Mucosa of descending colon (tissue), 3 donors: ENCODE measurements at places on chromosomes 1 and 21. TPM values are rescaled to one million over a fixed set of nuclear protein-coding genes. Genes with fewer than 3 reads are reported as not detected.

DNA sequence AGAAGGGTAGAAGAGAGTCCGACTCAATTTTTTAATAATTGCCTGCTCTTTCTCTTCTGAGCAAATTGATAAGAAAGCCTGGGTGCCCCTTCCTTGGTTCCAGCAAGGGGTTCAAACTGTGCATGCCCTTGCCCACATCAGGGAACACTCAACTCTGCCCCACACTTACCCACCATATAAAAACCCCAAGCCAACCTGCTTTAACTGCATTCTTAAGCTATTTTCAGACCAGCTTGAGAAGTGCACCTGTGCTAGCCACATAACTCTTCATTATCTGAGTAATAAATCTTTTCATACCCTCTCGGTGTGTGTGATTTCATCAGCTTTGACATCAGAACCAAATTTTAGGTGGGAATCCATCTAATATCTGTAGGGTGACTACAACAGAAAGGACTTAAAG lies 509.6 kb downstream of the MRPL39 start:
- DNase-seq, result no peak

The LCE1F gene
- not detected for total RNA-seq

The SLC16A4 gene
- total RNA-seq, result 1.8 TPM

The UMODL1 gene
- total RNA-seq, result 0.16 TPM

DNA sequence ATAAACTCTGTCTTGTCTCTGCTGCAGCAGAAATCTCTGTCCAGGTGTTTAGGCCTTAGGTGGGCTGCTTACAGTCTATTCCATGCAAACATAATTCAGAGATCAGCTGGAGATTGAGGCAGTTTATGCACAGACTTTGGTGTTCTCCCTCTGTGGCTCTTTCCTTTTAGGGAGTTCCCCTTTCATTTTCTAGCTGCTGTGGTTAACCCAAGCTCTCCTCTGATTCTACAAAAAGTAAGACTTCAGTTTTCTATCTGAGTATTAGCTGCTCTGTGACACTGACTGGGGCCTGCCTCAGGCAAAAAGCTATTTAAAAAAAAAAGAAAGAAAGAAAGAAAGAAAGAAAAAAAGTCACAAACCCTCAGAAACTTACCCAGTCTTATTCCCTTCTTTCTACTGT lies 211.1 kb downstream of the CAMTA1 start:
- DNase-seq, result no peak

GRCh38 chr21:45335151-45335760 lies 47.6 kb upstream of the POFUT2 start:
- DNase-seq, result no peak

The WDR3 gene
- total RNA-seq, result 13.3 TPM

The FAM76A gene
- 14.0 TPM for total RNA-seq

- peak; percentile 65 for DNase-seq
These were observed 775 bp upstream of the AIM2 start for GRCh38 chr1:159077120-159077961.

- DNase-seq, result no peak
These were observed 195.4 kb upstream of the RUNX1 start for GRCh38 chr21:35244514-35244913.

The SHISAL2A gene
- total RNA-seq, result 0.72 TPM

DNA sequence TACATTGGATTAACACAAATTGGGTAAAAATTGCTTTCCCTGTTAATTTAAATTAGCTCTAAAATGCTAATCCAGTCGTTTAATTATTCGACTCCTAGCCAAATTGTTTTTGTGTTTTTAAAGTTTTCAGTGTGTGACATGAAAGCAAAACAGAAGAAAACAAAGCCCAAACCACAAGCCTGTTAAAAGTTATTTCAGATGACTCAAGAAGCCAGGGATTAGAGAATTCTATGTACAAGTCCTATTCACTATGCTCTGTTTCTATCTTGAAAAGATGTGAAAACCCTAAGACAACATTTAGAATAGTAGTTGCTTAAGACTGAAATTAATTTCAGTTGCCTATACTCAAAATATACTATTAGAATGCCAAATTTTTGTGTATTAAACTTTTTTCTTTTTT lies 294.8 kb upstream of the ADAMTS5 start:
- DNase-seq, result no peak

GRCh38 chr1:41773144-41773591 lies 145.6 kb downstream of the HIVEP3 start:
- no peak for DNase-seq

The SYTL1 gene
- 9.7 TPM for total RNA-seq

DNA sequence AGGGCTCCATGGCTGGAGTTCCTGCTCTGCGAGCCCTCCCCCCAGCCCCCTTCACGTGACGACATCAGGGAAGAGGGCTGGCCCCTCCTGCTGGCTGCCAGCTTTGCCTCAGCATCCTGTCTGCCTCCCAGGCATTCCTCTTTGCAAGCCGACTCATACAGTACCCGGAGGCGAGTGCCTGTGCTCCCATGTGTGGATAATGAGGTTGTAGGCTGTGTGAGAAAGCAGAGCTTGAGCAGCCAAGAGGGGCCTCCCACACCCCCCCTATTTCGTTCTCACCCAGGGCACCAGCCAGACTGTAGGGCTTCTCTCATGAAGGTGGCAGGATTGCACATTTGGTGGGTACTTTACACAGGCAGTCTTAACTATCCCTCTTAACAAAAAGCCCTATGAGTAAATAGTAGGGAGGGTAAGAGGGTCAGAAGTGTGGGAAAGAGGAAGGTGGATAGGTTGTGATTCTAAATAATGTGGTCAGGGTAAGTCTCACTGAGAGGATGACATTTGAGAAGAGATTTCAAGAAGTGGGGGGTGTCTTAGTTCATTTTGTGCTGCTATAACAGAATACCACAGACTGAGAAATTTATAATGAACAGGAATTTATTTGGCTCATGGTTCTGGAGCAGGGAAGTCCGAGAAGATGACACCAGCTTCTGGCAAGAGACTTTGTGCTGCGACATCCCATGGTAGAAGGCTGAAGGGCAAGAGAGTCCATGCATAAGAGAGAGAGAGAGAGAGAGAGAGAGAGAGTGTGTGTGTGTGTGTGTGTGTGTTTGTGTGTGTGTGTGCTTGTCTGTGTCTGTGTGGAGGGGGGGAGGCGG lies 113.5 kb downstream of the OMA1 start:
- no peak for DNase-seq

DNA sequence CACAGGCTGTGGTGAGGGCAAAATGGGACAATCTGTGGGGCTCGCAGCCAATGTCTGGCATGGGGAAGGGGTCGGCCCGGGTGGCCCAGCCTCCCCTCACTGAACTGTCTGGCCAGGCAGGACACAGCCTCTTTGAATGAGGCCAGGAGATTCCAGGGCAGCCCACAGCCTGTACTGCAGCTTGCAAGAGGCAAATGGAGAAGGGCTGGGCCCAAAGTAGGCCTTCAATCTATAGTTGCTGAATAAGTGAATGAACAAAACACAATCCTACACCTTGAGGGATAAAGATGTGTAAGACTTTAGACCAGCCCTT lies 23.2 kb downstream of the SLC27A3 start:
- no peak for DNase-seq

DNA sequence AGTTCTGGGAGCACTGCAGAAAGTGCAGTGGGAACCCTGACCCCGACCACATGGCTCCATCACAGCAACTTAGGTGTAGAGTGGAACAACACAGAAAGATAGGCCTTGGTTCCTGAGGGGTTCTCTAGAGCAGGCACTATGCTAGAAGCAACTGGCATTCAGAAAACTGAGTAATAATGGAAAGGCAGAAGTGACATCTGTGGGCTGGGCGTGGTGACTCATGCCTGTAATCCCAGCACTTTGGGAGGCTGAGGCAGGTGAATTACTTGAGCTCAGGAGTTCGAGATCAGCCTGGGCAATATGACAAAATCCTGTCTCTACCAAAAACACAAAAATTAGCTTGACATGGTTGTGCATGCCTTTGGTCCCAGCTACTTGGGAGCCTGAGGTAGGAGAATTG lies 5.3 kb downstream of the MRPS15 start:
- DNase-seq, result no peak

DNA sequence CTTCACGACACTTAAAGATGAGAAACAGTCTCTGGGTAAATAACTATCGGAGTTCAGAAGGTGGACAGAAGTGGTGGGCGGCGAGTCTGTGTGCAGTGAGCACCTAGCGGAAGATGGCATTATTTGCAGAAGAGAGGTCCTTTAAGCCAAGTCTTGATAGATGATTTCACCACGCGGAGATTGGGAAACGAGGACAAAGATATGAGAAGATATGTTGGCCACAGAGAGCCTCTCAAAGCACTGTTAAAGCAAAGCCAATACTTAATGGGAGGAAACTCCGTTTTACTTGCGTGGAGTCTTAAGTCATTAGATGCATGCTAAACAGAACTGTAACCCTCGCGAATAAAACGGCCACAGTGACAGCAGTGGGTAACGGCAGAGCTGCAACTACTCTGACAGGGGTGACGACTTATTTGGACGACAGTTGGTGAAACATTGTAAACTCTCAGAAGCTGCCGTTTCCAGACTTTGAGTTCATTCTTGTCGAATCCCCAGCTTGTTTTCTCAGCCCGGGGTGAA lies 577 bp upstream of the CEP350 start:
- no peak for DNase-seq
